ENCODE measurements at places on chromosomes 6 and 20.

DNA sequence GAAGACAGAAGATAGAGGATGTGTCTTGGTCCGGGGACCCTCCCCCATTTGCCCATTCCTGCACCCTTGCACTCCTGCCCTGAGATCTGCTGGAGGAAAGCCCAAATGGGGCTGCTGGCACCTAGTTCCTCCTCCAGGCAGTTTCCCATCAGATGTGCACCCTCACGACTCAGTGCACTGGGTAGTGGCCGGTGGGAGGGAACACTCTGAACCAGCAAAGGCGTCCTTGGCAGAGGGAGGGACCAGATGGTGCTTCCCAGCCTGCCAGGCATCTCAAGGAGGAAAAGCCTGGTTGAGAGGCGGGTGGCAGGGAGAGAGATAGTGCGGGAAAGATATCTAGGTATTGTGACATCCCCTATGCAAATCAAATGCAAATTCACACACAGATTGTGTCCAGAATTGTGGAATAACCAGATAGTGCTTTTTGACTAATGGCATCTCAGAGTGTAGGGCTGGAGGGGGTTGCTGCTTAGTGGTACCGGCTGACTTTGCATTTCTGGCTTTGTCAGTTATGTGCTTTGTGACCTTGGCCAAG is 19.5 kb downstream of the TMEM151B start:
- H3K4me1 ChIP-seq = no peaks in the 10 kb centered on the region
- H3K27me3 ChIP-seq = peaks cover 76% of the 10 kb centered on the region
- no peak overlapping the region for H3K4me3 ChIP-seq

- no peaks in the 10 kb centered on the region for H3K27me3 ChIP-seq
- H3K4me1 ChIP-seq = peaks cover 15% of the 10 kb centered on the region
- no peak overlapping the region for H3K4me3 ChIP-seq
- no peak for DNase-seq
- no peak overlapping the region for H3K27ac ChIP-seq
These were observed 83.2 kb downstream of the SHLD1 start for GRCh38 chr20:5833309-5833941.

GRCh38 chr20:53582574-53583351 is 10.9 kb downstream of the ZNF217 start:
- peaks cover 68% of the 10 kb centered on the region for H3K36me3 ChIP-seq
- no peaks in the 10 kb centered on the region for H3K27me3 ChIP-seq
- DNase-seq = peak; percentile 98
- peak overlapping the region; percentile 54 for H3K4me3 ChIP-seq
- H3K4me1 ChIP-seq = peaks cover 35% of the 10 kb centered on the region

DNA sequence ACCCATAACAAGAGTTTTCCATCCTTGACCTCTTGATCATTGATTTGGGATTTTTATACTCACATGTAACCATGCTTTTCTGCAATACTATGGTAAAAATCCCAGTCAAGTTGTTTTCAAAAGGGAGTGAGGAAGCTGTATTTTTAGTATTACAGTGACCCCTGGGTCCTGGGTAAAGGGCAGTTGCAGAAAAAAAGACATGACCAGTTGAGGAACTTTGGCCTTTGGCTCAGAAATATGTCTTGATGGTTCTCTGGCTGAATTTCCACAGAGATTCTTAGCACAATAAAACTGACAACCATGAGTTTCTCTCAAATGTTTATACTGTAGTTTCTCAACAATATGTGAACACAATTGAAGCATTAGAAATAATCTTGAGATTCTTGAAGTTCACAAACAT is 28.6 kb upstream of the PRL start:
- no peaks in the 10 kb centered on the region for H3K27me3 ChIP-seq
- DNase-seq = no peak
- no peak overlapping the region for H3K4me3 ChIP-seq
- H3K36me3 ChIP-seq = no peaks in the 10 kb centered on the region
- H3K4me1 ChIP-seq = no peaks in the 10 kb centered on the region

- DNase-seq = peak; percentile 82
- no peak overlapping the region for H3K4me3 ChIP-seq
- H3K27ac ChIP-seq = no peak overlapping the region
- H3K36me3 ChIP-seq = no peaks in the 10 kb centered on the region
- peaks cover 11% of the 10 kb centered on the region for H3K4me1 ChIP-seq
These were observed 104.9 kb downstream of the RPS12 start for GRCh38 chr6:132919045-132919860.

- no peaks in the 10 kb centered on the region for H3K4me1 ChIP-seq
- no peak overlapping the region for H3K27ac ChIP-seq
- peaks cover 14% of the 10 kb centered on the region for H3K27me3 ChIP-seq
- no peaks in the 10 kb centered on the region for H3K36me3 ChIP-seq
- no peak for DNase-seq
- H3K4me3 ChIP-seq = no peak overlapping the region
These were observed 6.3 kb downstream of the CCR6 start for GRCh38 chr6:167129159-167129558.
